Fibroblast of pulmonary artery (primary cell): ENCODE measurements at places on chromosomes 5 and 9.

DNA sequence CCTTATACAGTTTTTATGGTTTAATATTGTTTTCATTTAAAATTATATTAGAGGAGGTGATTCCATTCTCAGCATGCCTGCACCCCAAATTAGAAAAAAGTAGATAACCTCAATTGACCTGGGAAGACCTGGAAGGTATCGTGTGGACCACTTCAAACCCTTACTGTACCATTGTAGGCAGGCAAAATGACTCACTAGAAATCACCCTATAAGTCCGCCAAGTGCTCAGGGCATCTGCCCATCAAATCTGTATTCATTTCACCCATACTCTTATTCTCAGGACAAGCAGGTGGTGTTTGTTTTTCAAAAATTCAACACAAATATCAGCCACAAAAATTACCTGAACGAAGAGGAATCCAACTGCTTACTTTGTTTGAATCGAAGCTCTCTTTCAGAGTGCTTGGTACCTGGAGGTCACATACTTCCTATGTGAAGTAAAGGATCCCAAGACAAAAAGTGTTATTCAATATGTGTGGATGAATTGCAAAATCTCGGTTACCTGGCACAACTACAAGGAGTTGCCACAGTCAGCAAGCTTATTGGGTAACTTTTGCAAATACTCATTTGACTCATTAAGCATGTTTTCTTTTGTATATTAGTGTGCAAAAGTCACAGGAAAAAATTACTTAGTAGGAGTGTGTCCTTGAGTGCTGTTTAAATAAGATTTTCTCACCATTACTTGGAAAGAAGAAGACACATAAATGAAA lies 216.2 kb downstream of the ENC1 start:
- peak; percentile 85 for DNase-seq

DNA sequence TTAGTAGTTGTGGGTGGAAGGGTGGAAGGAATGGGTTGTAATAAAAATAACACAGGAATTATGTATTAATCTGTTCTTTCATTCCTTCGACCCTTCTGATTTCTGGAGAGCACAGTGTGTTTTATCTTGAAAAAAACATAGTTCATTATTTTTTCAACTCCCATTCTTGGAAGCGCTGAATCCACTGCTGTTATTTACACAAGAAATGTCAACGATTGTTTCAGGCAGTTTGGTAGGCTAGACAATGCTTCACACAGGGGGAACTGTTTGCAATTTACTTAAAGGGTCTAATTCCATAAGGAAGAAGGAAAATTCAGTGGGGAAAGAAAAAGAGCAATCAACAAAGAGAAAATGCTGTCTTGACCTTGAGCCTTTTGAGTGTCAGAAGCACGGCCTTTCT lies 142.9 kb downstream of the TLE1 start:
- no peak for DNase-seq

GRCh38 chr5:136133922-136134379 lies 1.3 kb downstream of the SMAD5 start:
- no peak for DNase-seq

DNA sequence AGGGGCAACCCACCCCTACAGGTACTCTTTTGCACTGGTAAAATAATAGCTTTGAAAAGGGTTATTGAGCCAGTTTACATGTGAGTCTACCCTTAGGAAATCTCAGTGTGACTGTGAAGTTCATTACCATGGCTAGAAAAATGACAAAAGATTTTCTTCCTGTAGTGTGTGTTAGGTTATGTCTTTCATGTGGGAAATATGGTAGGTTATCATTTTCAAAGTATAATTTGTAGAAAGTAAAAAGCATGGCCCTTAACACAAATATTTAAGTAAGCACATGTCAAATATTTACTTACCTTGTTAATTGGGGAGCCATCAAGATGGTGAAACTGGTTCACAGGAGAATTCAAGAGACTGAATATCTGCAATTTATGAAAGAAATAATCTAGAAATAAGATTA lies 37.3 kb upstream of the PLPP1 start:
- no peak for DNase-seq
